ENCODE measurements at places on chromosomes 4 and X.

DNA sequence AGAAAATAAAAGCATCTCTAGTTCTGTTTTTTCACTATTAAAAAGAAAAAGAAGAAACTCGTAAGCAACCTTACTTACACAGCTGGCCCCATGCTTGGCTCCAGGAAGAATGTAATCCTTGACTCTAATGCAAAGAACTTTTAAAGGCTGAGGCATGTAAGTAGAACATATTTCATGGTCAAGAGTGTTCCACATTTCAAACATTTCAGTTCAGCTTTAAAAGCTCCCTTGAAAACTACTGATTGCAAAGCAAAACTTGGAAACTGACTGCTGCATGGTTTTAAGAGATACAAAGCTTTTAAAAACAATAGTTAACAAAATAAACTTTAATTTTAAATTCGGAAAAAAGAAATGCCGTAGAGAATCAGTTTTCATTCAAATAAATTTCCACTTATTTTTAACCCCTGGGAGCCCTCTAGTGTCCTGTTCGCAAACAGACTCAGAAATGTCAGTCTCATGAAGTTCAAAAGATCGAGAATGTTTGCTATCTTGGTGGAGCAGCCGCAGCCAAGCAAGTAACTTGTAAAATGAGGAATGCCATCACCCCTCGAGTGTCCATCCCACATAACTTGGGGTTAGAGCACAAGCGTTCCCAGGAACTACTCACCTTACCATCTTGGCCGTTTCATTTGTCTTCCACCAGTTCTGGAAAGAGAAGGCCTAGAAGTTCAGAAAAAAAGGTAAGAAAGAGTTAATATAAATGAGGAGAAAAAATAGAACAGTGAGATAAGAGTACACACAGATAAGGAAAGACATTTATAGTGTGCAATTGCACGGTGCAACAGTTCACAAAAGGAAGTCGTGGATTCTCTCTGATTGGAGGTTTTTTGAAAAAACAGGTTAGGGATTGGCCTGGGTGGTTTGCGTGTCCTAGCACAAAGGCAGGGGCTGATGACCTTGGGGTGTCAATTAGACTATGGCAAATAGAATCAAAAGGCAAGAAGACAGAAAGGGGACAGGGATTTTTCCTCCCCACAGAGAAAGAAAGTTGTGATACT lies at the start of gene GASK1B:
Gene GASK1B (minus strand): TSS at position 765 of the 998 bp plus-strand sequence. CDS start 1,650 bp downstream, outside the sequence.
- no peaks in the 10 kb centered on the region for H3K27me3 ChIP-seq
- peak; percentile 64 for DNase-seq
- H3K4me1 ChIP-seq: peaks cover 17% of the 10 kb centered on the region
- H3K27ac ChIP-seq: peak within 1 kb of the TSS; percentile 71

GRCh38 chr4:164483711-164484110 lies 270.2 kb upstream of the SMIM31 start:
- H3K4me3 ChIP-seq: no peak overlapping the region
- H3K27me3 ChIP-seq: no peaks in the 10 kb centered on the region
- H3K4me1 ChIP-seq: no peaks in the 10 kb centered on the region
- DNase-seq: no peak

DNA sequence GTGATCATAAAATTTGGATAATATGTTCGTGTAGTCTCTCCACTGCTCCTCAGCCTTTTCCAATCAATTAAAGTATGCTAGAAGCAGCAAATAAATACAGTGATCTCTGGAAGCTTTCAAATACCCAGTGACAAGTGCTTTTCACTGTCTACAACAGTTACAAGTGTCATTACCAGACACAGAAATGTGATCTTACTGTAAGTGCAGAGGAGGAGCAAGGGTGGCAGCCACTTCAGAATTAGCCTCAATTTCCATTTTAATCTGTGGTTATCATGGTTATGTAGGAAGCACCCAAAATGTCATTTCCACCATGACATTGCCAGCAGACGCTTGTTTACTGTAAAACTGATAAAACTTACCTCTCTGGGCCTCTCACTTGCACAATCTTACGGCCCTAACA lies 133.9 kb upstream of the ADAMTS3 start:
- no peak overlapping the region for H3K27ac ChIP-seq
- no peak for DNase-seq
- no peaks in the 10 kb centered on the region for H3K36me3 ChIP-seq
- no peaks in the 10 kb centered on the region for H3K27me3 ChIP-seq

DNA sequence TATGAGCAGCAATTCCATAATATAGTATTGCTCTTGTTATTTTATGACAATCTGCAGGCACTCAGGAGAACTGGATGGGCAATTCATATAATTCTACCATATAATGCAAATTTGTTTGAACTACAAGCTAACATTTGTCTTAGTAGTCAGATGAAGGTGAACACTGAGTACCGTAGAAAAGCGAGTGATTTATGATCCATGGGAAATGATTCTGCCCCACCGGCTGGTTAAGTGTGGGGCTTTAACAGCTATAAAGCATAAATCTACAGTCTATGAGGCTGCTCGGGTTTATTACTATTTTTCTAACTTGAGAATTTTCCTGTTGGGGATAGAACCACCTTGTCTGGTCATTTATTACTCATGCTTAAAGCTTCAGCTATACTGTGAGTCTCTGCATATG lies 275.5 kb downstream of the PCDH10 start:
- no peak overlapping the region for H3K4me3 ChIP-seq
- H3K4me1 ChIP-seq: no peaks in the 10 kb centered on the region
- no peak overlapping the region for H3K27ac ChIP-seq
- no peaks in the 10 kb centered on the region for H3K36me3 ChIP-seq
- no peaks in the 10 kb centered on the region for H3K27me3 ChIP-seq

GRCh38 chrX:110215411-110215810 lies 102.5 kb downstream of the AMMECR1 start:
- peak; percentile 14 for DNase-seq
- no peak overlapping the region for H3K4me3 ChIP-seq
- no peak overlapping the region for H3K27ac ChIP-seq
- no peaks in the 10 kb centered on the region for H3K27me3 ChIP-seq
- no peaks in the 10 kb centered on the region for H3K36me3 ChIP-seq

DNA sequence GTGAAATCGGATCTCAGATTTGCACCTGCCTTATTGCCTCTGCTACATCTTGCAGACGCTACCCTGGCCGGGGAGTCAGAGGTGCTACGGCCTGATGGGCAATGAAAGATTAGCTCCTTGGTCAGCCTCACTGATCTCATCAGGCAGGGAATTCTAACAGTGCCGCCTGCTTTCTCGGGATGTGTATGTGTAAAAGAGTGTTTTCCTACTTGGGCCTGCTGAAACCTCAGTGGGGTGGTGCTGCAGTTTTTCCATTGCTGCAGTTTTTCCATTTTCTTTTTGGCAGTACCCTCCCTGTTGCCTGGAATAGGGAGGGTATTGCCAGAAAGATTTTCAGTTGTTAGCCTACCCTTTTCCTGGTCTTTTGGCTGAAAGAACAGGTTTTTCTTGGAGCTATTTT lies 117.5 kb downstream of the CDKL5 start:
- no peaks in the 10 kb centered on the region for H3K36me3 ChIP-seq
- no peak overlapping the region for H3K27ac ChIP-seq
- H3K27me3 ChIP-seq: no peaks in the 10 kb centered on the region

GRCh38 chr4:136012220-136012619 lies 1520.1 kb downstream of the PCDH18 start:
- no peak overlapping the region for H3K27ac ChIP-seq
- H3K4me1 ChIP-seq: no peaks in the 10 kb centered on the region
- no peaks in the 10 kb centered on the region for H3K27me3 ChIP-seq
- DNase-seq: no peak
- no peaks in the 10 kb centered on the region for H3K36me3 ChIP-seq
- H3K4me3 ChIP-seq: no peak overlapping the region

- no peaks in the 10 kb centered on the region for H3K4me1 ChIP-seq
- H3K27me3 ChIP-seq: no peaks in the 10 kb centered on the region
- peak; percentile 43 for DNase-seq
- no peak overlapping the region for H3K27ac ChIP-seq
- no peaks in the 10 kb centered on the region for H3K36me3 ChIP-seq
- H3K4me3 ChIP-seq: no peak overlapping the region
Observed at GRCh38 chr4:23956601-23957364, 66.9 kb upstream of the PPARGC1A start.

- peaks cover 60% of the 10 kb centered on the region for H3K27me3 ChIP-seq
- DNase-seq: no peak
- H3K4me1 ChIP-seq: no peaks in the 10 kb centered on the region
- H3K27ac ChIP-seq: no peak overlapping the region
- H3K36me3 ChIP-seq: no peaks in the 10 kb centered on the region
Observed at GRCh38 chrX:107758231-107758766, 17.3 kb downstream of the TSC22D3 start.

GRCh38 chr4:119906277-119906676 lies 160.4 kb downstream of the MAD2L1 start:
- H3K4me3 ChIP-seq: no peak overlapping the region
- H3K4me1 ChIP-seq: no peaks in the 10 kb centered on the region
- H3K27ac ChIP-seq: no peak overlapping the region
- DNase-seq: no peak
- no peaks in the 10 kb centered on the region for H3K27me3 ChIP-seq

- no peaks in the 10 kb centered on the region for H3K27me3 ChIP-seq
- DNase-seq: no peak
Observed at GRCh38 chr4:41215969-41216293, 1.6 kb upstream of the APBB2 start.

DNA sequence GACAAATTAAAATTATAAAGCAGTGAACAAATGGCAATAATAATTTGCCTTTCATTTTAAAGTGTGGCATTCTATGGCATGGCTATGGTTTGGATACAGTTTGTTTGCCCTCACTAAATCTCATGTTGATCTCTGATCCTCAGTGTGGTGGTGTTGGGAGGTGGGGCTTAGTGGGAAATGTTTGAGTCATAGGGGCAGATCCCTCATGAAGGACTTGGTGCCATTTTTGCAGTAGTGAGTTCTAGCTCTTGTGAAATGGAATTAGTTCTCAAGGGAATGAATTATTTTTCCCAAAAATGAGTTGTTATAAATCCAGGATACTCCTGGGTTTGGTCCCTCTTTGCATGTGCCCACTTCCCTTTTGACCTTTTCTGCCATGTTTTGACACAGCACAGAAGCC lies 181.4 kb downstream of the AMELX start:
- no peaks in the 10 kb centered on the region for H3K36me3 ChIP-seq
- H3K4me3 ChIP-seq: no peak overlapping the region
- DNase-seq: no peak
- no peaks in the 10 kb centered on the region for H3K27me3 ChIP-seq
- no peaks in the 10 kb centered on the region for H3K4me1 ChIP-seq

Data from IMR-90 (cell line).